ENCODE measurements at places on chromosomes 2 and 18.

- DNase-seq, result no peak
Observed at GRCh38 chr2:134271758-134272157, 17.9 kb downstream of the MGAT5 start.

- DNase-seq, result peak; percentile 7
Observed at GRCh38 chr18:79921984-79922965, 29.2 kb downstream of the SLC66A2 start.

- no peak for DNase-seq
Observed at GRCh38 chr2:217027414-217027813, 167.6 kb upstream of the TNP1 start.

DNA sequence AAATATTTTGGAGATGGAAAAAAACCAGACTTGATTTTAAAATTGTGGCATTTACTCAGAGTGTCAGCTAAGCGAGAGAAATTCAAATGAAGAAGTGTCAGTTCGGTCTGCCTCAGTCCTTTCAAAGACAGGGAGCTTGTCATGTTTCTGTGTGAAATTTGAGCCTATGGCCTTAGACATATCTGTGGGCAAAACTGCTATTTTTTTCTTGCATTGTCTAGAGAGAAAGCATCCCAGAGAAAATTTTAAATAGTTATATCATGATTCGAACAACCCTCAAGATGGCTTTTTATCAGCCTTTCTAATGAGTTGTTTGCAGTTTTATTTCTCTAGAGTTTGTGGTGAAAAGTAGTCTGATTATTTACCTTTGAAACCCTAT, 50.2 kb upstream of the KCNE4 start:
- DNase-seq, result no peak

GRCh38 chr2:241372361-241372992, 16.4 kb downstream of the FARP2 start:
- DNase-seq, result no peak

- no peak for DNase-seq
Observed at GRCh38 chr2:216678098-216678465, 17.3 kb downstream of the IGFBP5 start.

GRCh38 chr2:39264733-39265132, 21.0 kb upstream of the CDKL4 start:
- DNase-seq, result no peak

- no peak for DNase-seq
Observed at GRCh38 chr2:167127135-167127534, 238.9 kb downstream of the XIRP2 start.

- no peak for DNase-seq
Observed at GRCh38 chr2:76445880-76446279, 735.2 kb upstream of the GCFC2 start.

DNA sequence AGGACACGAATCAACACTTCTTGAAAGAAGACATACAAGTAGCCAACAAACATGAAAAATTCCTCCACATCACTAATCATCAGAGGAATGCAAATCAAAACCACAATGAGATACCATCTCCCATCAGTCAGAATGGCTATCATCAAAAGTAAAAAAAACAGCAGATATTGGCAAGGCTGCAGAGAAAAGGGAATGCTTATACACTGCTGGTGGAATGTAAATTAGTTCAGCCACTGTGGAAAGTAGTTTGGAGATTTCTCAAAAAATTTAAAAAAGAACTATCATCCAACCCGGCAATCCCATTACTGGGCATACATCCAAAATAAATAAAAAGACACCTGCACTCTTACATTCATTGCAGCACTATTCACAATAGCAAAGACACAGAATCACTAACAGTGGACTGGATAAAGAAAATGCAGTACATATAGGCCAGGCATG, 78.7 kb downstream of the GRB14 start:
- DNase-seq, result no peak

DNA sequence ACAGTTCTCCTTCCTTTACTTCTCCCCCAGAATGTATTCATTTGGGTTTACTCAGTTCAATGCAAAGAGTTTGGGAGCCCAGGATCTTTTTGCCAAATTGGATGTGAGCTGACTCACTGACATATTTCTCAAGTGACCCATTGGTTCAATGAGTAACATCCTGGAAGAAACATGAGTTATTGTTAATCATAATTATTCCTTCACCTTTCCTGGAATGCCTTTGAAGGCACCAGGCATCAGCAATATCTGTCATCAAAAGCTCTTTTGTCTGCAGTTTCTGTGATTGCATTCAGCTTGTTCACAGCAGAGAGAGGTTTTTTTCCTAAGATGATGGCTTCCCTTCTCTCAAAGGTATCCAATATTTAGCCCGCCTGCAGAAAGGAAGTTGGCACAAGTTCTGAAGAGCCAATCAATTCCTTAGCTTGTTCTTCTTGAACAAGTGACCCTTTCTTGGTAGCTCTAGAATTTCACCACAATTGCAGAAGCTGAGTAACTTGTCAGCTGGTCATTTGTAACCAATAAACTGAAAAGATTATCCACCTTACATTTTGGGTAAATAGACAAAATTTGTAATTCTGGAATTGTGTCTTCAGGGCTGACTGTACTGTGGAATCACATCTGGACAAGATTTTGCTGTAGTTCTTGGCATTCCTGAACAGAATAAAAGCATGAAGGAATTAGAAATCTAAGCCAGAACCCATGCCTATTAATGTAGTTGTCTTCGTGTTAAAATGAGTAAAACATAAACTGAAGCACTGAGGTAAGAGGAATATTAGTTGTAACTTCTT, 72.2 kb upstream of the TMEM17 start:
- no peak for DNase-seq

DNA sequence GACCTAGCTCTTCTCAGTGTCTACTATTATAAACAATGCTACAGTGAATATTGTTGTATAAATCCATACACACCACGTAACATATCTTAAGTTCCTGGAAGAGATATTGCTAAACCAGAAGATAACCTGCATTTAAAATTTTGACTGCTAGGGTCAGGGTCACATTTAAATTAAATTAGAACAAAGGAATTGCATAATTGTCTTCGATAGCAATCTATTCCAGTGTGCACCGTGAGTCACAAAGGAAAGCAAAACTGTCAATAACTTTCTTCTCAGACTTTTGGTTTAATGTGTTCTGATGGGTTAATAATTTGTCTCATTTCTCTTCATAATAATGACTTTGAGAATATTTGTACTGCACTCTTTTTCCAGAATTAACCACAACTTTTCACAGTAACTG, 4.2 kb downstream of the GEN1 start:
- no peak for DNase-seq

GRCh38 chr2:230987137-230988020, 8.5 kb upstream of the SPATA3 start:
- DNase-seq, result peak; percentile 71

- no peak for DNase-seq
Observed at GRCh38 chr18:72910045-72910444, 42.3 kb upstream of the NETO1 start.

DNA sequence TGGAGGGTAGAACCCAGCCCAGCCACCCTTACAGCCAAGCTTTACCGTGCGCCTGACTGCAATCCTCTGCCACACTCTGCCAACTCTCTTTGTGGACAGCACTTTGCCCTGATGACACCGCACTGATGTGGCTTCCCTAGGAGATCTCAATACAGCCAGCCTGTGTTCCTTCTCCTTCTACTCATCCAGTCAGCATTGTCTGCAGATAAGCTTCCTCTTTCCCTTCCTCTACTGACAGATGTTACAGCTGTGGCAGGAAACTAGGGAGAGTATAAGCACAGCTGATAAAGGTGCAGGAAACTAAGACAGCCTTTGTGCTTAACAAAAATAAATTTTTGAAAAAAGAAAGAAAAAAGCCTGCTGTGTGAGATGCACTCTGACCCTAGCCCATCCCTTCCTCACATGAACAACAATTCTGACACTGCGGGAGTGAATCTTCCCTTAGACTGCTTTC, 25.0 kb downstream of the CEP68 start:
- DNase-seq, result no peak

DNA sequence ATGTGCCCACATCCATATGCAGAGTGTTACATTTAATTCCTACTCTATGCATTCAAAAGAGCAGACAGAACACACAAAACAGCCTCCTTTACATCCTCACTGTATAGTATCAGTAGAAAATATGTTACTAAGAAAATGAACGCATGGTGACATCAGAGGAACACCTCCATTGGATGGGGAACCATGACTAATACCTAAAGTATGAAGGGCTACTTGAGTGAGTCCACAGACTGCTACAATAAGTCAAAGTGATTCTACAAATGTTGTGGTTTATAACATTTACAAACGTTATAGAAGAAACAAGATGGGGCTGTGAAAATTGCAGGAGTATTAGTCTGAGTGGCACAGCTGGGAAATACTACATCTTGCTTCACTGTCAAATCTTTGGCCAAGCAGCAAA, 1830.9 kb upstream of the PIK3C3 start:
- no peak for DNase-seq

DNA sequence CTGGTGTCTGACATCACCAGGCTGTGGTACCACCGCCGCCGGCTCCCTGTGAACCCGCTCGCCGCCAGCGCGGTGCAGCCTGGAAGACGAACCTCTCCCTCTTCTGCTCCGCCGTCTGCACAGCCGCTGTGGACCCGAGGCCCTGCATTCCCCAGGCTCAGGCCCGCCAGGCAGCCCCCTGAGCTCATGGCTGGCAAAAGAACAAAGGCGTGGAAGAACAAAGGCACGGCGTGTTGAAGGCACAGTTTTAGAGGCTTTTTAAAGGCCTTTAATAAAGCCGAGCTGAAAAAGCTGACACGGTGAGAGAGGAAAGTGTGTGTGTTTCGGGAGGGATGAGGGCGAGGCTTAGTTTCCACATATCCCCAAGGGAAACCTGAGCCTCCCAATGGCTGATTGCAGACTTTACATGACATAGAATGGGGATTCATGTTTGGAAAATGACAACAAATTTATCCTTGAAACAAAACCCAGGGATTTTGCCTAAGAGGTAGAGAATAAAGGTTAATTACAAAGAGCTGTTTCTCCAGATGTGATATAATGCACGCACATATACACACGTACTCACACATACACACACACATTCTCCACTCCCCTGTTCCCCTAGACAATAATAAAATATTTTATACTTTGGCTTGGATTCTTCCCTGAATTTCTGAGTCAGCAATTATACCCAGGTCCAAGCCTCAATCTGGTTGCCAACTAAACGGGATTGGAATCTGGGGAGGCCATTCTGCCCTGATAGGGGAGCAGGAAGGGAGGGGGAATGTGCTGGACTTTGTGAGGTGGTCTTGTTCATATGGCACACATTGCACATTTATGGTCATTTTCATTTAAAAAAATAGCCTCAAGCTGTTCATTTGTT, 39.7 kb downstream of the RFX8 start:
- DNase-seq, result no peak

DNA sequence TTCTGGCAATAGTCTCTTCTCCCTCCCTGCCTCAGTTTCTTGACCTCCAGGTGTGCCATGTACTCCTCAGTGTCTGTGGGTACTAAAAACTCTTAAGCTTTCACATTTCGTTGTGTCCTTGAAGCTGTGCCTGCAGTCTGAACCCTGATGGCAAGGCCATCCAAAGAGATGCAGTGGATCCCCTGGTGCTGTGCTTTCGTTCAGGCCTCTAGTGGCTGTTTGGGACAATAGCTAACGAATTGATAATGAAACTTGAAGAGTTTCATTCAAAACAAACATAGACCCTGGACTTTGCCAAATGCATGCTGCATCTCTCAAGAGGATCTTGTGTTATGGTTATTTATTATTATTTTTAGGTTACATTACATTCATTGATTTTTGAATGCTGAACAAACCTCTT, 523.1 kb upstream of the FSIP2 start:
- no peak for DNase-seq

DNA sequence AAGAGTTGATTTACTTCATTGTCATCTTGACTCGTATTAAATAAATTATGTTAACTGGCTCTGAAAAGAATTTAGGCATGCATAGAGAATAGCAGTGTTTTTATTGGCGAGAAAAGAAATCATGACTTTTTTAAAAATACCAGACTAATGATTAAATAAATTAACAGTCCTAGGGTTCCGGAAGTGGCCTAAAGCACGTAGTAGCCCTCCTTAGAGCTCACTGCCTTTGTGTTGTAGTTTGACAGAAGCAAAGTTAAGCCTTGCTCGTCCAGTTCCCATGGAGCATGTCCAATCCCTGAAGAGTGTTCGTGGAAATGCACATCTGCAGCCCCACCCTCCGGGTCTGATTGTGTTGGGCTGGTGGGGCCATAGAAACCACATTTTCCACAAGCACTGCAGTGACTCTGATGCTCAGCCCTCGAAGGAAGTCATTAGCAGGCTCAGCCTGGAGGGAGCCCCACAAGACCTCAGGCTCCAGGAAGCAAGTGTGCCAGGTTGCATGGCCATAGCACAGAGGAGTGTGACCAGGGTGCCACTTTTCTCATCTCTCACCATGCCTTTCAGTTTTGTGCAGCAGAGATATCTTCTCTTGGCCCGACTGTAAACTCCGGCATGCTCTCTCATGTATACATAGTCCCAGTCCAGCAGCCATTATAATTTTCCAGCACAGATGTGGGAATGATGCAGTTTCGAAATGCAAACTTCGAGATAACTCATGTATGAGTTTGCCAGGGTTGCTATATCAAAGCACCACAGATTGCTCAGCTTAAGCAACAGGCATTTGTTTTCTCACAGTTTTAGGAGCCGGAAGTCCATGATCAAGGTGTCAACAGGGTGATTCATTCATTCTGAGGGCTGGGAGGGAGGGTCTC, 188.6 kb upstream of the SH3BP4 start:
- DNase-seq, result no peak
